ENCODE measurements at places on chromosomes 5 and 9.

GRCh38 chr9:128106940-128107467 lies 20.5 kb downstream of the PTGES2 start:
- DNase-seq = no peak

DNA sequence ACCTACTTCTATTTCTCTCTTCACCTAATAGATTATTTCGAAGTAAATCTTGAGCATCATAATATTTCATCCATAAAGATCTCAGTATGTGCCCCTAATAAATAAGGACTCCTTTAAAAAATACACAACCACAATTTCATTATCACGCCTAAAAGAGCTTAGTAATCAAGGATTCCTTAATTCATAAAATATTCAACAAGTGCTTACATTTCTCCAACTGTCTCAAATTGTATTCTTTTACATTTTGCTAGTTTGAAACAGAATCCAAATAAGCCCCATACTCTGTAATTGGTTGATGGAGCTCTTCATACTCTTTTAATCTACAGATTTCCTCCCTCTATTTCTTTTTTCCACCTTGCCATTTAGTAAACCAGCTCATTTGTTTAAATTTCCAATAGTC lies 317.6 kb downstream of the NDUFS4 start:
- DNase-seq = no peak

DNA sequence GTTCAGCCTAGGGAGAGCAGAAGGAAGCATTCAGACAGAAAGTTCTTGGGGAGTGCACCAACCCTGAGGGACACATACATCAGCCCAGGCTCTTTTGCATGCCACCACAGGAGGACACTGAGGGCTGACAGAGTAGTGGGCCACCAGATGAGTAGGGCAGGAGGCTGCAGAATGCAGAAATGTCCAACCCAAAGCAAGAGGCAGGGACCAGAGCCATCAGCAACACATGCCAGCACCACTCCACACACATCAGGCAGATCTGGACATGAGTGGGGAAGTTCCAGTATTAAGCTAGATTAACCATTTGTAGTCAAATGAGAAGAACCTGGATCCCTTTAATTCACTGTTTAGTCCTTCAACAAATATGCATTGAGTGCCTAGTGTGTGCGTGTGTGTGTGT lies 35.7 kb upstream of the OTULINL start:
- no peak for DNase-seq

DNA sequence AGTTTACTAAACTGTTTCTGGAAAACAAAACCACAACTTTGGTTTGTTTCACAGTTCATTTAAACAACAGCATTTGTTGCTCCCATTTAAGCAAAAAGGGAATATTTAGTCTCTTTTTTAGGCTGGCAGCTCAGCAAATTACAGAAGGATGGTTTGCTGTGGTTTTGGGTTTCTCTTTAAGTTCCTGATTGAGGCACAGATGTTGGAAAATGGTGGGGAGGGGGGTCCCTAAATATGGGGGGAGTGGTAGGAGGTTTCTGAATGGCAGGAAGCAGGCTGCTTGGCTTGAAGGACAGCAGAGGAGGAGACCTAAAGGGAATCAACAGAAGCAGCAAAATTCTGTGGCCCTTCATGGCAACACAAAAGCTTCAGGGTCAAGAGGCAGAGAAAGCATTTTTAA lies 263.4 kb downstream of the ZSWIM6 start:
- no peak for DNase-seq

- no peak for DNase-seq
These were observed 5.6 kb upstream of the SNCAIP start for GRCh38 chr5:122306461-122306860.

GRCh38 chr5:14728459-14728938 lies 64.0 kb downstream of the OTULIN start:
- DNase-seq = no peak

- no peak for DNase-seq
These were observed 74.7 kb downstream of the FCHO2 start for GRCh38 chr5:73030531-73030930.

- no peak for DNase-seq
These were observed 122.8 kb downstream of the ADAMTS2 start for GRCh38 chr5:179222246-179223017.

- no peak for DNase-seq
These were observed 4.0 kb upstream of the PSAT1 start for GRCh38 chr9:78292716-78293497.

DNA sequence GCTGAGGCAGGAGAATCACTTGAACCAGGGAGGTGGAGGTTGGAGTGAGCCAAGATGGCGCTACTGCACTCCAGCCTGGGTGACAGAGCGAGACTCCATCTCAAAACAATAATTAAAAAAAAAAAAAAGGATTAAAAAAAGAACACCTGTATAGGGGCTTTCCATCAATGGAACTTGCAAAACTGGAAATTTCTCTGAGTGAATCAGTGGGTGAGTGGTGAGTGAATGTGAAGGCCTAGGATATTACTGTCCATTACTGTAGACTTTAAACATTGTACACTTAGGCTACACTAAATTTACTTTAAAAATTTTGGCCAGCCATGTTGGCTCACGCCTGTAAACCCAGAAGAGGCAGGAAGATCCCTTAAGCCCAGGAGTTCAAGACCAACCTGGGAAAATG lies 5.7 kb upstream of the RARS1 start:
- no peak for DNase-seq

DNA sequence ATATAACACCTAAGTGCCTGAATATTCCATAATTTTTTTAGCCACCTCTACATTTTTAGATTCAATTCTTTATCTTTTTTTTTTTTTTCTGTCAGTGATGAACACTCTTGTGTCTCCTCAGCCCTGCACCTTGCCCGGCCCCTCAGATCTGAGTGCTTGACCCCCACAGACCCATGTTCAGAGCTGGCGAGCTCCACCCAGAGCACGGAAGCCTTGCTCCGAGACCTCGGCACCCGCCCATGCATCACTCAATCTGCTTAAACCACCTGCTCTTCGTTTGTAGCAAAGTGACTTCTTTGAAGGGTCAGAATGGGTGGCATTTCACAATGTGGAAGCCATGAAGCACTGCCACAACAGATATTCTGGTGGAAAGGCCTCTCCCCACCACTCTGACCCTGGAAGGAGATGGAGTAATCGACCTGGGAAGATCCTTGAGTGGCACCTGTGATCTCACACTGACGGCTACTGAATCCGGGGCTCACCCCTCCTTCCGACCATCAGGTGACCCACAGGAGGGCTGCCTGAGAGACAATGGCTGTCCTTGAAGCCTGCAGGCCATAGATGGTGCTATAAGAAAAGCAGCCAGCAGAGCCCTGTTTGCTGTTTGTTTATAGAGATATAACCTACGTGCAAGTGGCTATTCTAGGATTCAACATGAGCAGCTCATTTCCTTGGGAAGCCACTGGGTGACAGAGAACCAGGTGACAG lies 261.1 kb upstream of the IRX4 start:
- DNase-seq = no peak

DNA sequence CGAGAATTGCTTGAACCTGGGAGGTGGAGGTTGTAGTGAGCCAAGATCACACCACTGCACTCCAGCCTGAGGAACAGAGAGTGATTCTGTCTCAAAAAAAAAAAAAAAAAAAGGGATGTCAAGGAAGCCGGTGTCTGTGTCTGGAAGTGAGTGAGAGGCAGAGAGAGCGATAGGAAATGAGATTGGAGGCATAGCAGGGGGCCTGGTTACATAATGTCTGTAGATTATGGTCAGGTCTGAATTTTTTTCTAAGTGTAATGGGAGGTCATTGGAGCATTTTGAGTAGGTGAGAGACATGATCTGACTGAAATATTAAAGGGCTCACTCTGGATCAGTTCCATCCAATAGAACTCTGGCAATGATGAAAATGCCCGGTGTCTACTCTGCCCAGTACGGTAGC lies 40.4 kb upstream of the CTNNA1 start:
- DNase-seq = no peak

DNA sequence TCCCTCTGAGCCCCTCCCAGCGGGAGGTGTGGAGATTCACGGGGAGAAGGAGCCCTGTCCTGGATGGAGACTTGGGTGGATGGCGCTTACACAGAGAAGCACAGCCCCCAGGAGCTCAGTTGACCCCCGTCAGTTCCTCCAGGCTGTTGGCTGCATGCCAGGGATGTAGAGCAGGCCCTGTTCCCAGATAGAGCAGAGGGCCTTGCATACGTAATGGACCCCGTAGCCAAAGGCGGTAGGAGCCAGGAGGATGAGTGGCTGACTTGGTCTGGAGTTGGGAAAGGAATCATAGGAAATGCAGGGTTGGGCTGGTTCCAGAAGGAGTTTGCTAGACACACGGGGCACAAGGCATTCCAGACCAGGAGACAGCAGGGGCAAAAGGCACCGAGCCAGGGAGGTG lies 2.5 kb downstream of the PMPCA start:
- no peak for DNase-seq

DNA sequence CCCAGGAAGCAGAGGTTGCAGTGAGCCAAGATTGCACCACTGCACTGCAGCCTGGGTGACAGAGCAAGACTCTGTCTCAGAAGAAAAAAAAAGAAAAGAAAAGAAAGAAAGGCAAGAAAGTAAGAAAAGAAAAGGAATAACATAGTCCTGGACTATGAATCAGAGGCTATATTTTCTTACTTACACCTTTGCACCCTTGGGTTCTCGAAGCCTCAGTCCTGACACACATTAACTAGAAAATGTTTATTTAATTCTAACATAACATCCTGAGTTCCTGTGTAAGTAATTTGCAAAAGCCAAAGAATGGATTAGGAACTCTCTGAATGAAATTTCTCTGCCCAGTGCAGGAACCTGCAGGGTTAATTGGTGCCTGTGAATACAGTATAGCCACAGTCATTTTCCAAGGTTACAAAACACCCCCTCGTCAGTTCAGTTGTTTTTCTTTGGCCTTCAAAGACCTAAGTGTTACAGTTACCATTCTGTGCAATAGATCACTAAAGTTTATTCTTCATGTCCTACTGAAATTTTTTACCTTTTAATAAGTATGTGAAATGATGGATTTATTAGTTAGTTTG lies 147.6 kb downstream of the SV2C start:
- DNase-seq = no peak

- no peak for DNase-seq
These were observed 21.0 kb upstream of the TAF11L2 start for GRCh38 chr5:17477043-17477442.

DNA sequence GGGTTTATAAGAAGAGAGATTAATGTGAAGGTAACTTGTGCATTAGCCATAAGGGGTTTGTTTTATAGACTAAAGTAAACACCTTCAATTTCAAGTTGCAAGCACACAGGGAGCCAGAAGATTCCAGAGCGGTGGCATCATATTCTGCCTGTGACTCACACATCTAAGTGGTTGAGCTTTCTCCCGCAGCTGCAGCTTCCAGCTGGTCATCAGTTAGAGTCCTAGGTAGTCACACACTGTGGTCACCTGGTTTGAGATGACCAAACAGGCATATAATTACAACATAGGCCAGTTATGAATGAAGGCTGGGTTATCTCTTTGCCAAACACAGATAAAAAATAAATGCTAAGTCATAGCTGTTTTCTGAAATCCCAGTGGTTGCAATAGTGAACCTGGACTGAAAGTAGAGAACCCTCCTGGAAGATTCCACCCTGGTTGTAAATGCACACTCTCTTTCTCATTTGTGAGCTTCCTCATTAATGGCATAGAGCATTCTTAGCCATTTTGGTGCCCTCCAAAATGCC lies 171.3 kb downstream of the GDNF start:
- peak; percentile 12 for DNase-seq

GRCh38 chr9:126377536-126377935 lies 50.9 kb downstream of the MVB12B start:
- no peak for DNase-seq

- no peak for DNase-seq
These were observed 86.1 kb downstream of the ADAMTS6 start for GRCh38 chr5:65395526-65396155.

GRCh38 chr5:134509308-134510040 lies 16.0 kb upstream of the JADE2 start:
- no peak for DNase-seq

DNA sequence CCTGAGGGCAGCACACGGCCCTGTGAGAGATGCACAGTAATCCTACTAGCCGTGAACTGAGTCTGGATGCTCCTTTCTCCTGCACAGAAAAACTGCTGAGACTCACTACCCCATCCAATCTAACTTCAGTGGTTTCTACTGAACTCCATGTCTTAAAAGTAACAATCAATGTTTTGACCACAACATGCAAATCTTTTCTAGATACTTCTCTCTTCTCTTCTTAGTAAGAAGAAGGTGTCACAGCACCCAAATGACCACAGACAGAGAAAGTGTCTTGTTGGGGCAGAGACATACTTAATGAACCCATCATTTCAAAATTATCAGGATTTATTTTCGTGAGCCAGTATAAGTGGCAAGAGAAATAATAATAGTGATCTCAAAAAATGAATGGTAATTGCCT lies 285.8 kb upstream of the MEF2C start:
- DNase-seq = no peak

DNA sequence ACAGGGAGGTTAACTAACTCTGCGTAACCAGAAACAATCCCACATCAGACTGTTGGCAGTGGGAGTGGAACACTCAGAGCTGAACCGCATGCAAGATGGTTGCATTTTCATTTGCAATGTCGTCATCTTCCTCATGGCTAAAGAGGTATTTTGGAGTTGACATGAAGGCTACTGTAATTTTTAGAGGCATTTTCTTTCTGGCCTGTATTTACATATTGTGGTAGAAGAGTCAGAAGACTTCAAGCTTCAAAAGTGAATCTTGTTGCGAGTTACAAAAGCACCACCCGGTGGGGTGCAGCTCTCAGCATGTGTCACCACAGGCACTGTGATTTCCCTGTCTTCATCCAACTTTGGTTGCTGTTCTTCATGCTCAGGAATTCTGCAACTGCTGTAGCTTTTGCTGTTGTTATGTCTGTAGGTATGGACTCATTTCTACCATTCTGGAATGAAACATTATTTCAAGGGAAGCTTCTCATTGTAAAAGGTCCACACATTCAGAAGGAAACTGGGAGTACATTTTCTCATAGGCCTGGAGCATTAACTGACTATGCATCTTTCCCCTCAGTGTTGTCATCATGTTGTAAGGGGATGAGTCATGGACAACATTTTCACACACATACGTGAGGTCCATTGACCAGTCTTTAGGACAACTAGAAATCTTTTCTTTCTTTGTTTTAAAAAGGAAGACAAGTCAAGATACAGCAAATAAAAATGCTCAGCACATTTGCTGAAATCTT lies 35.4 kb upstream of the GDNF start:
- no peak for DNase-seq

DNA sequence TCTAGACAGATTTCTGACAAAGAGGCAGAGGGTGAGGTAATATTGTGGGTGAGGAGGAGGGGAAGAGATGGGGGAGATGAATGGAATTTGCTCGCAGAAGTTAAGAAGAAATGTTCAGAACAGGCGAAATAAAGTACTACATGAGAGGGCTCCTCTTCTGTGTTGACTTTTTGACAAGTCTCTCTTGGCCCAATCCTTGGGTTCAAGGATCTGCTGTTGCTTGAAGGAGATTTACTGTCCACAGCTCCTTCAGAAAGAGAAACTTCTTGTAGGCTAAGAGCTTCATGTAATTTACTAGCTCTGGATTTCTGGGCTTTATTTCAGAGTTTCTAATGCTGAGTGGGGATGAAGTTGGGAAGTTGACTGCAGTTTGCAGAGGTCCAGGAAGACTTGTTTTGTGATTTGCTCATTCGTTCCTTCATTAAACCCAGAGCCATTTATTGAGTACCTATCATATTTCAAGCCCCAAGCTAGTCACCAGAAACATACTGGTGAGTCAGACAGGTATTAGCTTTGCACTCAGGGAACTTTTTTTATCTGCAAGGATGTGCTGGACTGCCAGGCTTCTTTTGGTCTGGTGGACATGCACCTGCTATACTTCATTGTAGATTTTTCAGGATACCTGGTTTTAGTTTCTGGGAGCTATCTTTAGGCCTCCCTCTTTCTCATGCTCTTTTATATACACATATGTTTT lies 402.9 kb upstream of the CLINT1 start:
- DNase-seq = no peak
